NCI-H1048 (cell line): ENCODE measurements at places on chromosomes 13 and 19.

DNA sequence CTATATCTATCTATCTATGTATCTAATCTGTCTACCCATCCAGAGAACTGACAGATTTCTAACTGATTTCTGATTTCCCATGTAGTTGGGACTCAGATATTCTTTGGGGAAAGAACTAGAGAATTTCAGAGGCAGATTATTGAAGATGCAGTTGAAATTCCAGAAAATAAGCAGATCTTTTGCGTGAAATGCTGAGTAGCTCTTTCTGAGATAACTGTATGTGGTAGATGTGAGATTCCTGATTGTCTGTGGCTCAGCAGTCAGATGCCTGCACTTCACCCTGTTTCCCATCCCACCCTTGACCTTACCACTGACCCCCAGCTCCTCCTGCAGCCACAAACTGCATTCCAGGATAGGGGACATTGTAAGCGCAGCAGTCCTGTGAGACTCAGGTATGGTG is 61.5 kb downstream of the DGKH start:
- no peak for DNase-seq

DNA sequence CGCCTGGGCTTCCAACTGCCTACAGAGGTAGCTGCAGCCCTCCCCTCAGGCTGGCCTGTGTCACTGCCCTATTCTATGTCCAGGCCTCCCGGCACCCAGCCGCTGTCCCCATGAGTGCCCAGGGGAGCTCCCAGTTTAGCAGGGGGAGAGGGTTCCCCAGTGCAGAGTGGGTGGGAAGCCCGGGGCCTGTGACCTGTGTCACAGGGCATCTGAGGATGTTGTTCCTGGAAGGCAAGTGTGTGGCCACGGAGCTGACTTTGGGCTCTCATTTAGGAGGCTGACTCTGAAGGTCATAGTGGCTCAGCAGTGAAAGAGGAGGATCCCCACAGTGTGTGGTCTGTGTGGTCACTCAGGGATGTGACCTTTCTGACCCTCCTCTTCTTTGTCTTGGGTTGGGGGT is 25.1 kb downstream of the PPP1R37 start:
- DNase-seq: no peak

DNA sequence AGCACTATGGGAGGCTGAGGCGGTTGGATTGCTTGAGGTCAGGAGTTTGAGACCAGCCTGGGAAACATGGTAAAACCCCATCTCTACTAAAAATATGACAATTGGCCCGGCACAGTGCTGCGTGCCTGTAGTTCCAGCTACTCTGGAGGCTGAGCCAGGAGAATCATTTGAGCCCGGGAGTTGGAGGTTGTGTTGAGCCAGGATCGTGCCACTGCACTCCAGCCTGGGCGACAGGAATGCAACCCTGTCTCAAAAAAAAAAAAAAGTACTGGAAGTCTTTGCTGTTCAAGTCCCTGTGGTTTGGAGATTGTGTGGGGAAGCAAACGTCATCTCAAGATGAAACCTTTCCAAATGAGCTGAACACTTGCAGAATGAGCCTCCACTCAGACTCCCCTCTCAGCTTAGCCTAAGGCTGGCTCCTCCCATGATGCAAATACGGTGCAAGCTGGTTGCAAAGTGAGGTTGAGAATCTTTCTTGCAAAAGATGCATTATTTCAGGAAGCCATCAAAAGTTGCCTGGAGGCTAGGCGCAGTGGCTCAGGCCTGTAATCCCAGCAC is 46.2 kb downstream of the MYO9B start:
- DNase-seq: no peak

GRCh38 chr19:43315851-43316250 is 37.6 kb upstream of the CD177 start:
- no peak for DNase-seq

DNA sequence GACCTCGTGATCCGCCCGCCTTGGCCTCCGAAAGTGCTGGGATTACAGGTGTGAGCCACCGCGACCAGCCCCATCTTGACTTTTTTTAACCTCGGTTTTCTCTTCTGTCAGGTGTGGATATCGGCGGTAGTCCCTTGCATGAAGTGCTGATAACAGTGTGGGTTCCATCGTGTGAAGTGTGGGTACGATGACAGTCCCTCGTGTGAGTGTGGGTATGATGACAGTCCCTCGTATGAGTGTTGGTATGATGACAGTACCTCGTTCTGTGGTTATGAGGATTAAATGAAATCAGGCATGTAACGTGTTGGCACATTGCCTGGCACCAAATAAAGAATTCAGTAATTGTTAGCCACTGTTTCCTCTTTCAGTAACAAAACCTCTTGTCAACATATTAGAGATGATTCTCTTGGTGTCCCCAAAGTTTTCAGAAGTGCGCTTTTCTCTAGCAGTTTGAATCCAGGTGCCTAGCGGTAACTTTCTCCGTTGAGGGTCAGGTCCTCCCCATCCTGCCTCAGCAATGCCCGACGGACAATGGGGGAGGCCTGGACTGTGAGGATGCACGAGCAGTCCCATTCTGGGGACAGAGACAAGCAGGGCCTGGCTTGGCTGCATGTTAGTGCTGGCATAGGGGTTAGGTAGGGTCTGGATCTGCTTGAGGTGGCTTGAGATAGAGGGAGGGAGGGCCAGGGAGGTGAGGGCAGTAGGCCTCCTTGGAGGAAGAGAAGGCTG is 15.3 kb downstream of the GATAD2A start:
- DNase-seq: peak; percentile 67

DNA sequence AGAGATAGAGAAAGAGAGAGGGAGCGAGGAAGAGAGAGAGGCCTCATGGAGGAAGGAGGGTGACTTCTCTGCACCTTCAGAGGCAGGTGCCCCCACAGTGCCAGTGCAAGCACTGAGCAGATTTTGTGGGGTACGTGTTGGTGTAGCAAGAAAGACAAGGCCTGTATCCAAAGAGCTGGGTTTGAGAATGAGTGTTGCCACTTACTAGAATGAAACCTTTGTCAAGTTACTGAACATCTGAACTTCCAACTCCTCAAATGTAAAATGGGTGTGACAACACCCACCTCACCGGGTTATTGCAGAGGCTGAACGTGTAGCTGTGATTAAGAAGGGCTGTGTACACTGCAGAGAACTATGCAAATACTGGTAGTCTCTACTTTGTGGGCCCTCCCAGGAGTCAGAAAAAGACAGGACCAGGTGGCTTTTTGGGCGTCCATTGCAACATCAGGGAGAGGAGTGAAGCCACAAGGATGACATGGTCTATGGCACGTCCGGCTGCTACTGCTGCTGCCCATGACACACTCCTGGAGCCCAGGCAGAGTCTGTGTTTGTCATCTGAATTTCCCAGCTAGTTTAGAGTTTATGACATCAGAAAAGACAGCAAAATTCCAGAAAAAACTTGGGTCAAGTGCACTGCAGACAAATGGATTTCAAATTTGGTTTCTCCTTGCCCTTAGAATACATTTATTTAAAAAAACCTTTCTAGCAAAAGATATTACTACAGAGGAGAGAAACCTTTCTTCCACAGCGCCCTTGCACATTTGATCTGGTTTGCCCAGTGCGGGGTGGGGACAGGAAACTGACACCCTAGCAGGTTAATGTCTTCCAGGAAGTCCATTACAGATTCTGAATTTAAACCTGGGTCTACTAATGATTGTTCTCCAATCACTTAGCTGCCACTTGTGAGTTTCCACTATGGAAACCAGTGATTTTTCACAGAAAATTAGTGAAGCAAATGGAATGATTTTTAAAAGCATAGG is 54.0 kb upstream of the ATP12A start:
- DNase-seq: no peak

GRCh38 chr19:6822311-6822670 is 49.8 kb downstream of the VAV1 start:
- no peak for DNase-seq

DNA sequence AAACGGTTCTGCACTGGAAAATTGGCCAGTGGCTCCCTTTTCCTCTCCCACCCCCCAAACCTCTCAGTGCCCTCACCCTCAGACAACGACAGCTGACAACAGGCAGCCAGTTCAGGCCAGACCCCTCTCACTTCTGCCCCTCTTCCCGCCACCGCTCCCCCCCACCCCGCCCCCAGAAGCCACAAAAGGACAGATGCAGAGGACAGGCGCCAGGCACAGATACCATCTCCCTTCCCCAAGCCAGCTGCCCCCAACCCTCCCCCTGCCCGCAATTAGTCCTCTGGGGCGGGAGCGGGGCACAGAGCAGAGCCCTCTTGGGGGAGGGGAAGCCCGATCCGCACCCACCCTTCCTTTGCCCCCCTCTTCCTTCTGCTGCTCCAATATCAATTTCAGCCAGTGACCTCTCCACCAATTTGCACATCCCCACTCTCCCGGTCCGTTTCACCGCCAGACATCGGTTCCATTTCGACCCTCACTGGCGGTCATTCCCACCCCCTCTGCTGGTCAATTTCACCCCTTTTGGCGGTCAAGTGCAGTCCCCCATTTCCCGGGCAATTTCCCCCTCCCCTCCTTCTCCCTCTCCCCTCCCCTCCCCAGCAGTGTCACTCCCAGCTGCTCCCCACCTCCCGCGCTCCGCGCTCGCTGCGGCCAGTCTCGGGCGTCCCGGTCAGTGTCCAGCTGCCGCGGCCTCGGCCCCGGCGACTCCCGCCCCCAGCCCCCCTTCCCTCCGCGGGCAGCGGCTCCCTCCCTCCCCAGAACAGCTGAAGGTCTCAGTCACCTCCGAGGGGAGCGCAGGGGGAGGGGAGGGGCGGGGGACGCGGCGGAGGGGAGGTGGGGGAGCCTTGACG is at the start of gene SHD:
Gene SHD (plus strand): TSS at position 848 of the 848 bp plus-strand sequence. CDS start 798 bp downstream, outside the sequence.
- no peak for DNase-seq

GRCh38 chr19:13051557-13052165 is 51.0 kb downstream of the LYL1 start:
- DNase-seq: no peak

DNA sequence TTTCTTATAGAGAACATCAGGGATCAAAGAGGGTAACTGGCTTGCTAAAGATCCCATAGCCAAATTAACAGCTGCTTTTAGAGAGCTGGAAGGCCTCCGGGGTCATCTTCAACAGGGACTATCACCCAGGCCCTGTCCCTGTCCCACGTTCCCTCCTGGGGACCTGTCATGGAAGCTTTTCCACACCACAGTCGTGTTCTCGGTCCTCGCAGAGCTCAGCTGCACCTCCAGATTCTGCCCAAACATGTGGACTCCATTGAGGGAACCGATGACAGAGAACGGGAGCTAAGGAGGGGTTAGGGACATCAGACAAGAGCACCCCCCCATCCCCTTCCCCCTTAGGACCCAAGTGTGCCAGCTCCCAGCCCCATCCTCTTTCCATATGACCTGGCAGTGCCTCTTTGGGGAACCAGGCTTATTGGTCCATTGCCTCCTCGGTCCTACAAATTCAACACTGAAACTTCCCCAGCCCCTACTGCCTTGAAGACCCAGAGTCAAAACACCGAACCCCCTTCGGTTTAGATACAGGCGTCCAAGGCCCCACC is 568 bp downstream of the FUZ start:
- DNase-seq: no peak

GRCh38 chr13:65843314-65843731 is 1386.8 kb downstream of the PCDH9 start:
- DNase-seq: no peak
